ENCODE measurements at places on chromosomes 6 and 20. TPM values are rescaled to one million over a fixed set of nuclear protein-coding genes. Genes with fewer than 3 reads are reported as not detected.

SNAP91 gene
- 1.8 TPM for total RNA-seq

NRM gene
- 3.6 TPM for total RNA-seq

WASF1 gene
- 34.9 TPM for total RNA-seq

TFAP2A gene
- total RNA-seq: 0.27 TPM

RAMACL gene
- total RNA-seq: 0.66 TPM

REPS1 gene
- total RNA-seq: 53.7 TPM

TRPC4AP gene
- 49.2 TPM for total RNA-seq

C4B gene
- 222 TPM for total RNA-seq

AKAP12 gene
- 244 TPM for total RNA-seq

NDUFAF4 gene
- total RNA-seq: 15.1 TPM

TTLL9 gene
- total RNA-seq: not detected

TP53TG5 gene
- total RNA-seq: not detected

LAMA4 gene
- total RNA-seq: 225 TPM

KCNS1 gene
- total RNA-seq: 0.14 TPM

FNDC11 gene
- 0.36 TPM for total RNA-seq

BPIFB2 gene
- not detected for total RNA-seq

SNRPB2 gene
- total RNA-seq: 28.9 TPM

SLC24A3 gene
- 17.1 TPM for total RNA-seq

PRSS16 gene
- total RNA-seq: not detected

TAP1 gene
- 22.5 TPM for total RNA-seq

All from sigmoid colon (tissue), 7 donors.